ENCODE measurements at places on chromosomes 6 and 20.

DNA sequence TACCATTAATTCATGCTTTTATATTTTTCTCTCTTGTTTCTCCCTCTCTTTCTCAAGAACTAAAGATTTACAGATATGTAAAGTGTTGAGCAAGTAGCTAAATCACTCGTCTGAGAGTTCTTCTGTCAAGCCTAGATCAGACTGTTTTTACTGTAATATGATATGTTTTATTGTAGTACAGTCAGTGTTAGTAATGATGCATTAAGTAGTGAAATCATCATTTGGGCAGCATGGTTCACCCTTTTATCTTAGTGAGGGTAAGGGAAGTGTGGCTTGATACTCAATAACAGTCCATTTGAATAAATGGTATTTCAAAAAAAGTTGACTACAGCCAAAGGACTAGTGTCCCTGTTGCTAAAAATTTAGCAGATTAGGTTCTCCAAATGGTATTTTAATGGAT is 9.2 kb downstream of the CYB5R4 start:
- DNase-seq = no peak

DNA sequence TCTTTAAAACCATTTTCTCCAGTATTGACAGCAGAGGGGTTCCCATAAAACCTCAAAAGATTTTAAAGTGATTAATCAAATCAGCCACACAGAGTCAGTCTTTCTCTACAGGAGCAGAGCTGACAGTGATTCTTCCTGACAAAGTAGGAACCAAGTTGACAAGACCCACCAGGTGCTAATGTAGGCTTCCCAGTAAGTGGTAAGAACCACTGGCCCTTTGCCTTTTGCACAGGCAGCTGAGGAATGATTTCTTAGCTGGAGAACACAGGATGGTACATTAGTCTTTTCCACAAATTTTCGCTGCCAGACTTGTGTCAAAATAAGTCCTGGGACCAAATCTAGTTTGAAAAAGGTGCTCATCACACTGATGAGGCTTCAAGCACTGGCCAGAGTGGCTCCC is 95.8 kb downstream of the ARMC2 start:
- no peak for DNase-seq

GRCh38 chr6:43724354-43724753 is 36.8 kb upstream of the MRPS18A start:
- DNase-seq = no peak

DNA sequence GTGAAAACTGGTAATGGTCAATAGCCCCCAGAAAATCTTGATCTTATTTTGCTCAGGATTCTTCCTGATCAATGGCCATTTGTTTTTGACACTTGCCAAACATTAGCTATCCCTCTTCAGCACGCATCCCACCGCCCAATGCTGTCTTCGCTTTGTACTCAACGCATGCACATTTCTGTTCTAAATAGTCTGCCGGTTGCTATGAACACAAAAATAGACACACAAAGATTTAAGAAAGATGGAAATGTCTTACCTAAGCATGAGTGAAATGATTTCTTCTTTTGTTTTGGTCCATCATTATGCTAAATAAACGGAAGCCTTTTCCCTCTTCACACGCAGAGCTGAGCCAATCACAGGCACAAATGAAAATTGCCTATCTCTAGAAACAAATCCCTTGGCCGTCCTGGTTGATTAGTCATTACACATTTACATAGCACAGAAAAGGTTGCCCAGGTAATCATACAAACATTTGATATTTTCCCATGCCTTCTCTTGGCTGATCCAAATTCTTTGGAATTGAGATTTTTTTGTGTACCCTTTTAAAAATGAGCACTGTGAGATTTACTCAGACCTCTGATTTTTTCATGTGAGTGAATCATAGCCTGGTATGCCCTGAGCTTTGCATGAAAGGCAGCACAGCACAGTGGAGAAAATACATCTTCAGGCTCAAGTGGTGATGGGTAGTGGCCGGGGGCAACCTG is 70.5 kb upstream of the FAM184A start:
- DNase-seq = no peak

DNA sequence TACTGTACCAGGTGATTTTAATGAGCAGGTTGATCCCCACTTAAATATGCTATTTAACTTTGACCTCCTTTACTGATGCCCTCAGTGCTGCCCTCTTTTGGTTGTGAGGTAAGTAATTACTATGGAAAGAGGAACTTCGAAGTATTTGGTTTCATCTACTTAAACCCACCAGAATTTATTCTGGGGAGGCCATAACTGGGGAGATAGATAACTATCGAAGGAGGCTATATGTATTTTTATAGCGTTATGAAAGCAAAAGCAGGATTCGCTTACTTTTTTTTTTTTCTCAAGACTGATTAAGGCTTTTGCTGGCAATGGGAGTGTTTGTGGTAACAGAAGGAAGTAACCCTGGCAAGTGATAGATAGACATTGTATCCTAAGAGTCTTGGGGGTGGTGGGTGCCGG is 168.9 kb upstream of the CENPW start:
- no peak for DNase-seq

DNA sequence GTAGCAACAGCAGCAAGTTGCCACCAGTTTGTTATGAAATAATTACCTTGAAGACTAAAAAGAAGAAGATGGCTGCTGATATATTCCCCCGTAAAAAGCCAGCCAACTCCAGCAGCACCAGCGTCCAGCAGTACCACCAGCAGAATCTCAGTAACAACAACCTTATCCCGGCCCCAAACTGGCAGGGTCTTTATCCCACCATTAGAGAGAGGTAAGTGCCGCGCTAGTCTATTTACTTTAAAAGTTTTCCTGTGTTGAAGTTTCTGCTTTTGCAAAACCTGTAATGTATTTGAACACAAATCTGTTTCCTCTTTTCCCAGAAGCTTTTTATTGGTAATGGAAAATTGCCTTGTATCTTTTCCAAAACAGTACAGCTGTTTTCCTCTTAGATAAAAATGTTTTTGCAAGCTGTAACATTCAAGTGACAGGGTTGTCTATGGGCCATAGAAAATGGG is 725 bp downstream of the BTBD3 start:
- DNase-seq = no peak

GRCh38 chr20:10876558-10876957 is 202.8 kb upstream of the JAG1 start:
- DNase-seq = no peak

DNA sequence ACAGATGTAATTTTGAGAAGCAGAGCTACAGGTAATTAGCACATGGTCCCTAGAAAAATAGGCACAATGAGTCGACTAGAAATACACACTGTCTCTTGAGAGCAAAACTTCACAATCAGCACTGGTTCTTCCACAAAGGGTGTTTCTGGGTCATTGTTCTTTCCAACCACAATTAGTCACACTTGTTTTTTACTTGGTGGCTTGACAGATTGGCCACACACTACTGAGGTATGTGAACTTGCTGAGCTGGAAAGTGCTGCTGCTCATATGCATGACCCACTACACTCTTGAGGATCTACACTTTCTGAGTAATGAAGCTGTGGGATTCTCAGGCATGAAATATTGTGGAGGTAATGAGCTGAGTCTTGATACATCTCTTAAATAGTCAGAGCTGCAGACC is 347.7 kb downstream of the BCKDHB start:
- DNase-seq = no peak

DNA sequence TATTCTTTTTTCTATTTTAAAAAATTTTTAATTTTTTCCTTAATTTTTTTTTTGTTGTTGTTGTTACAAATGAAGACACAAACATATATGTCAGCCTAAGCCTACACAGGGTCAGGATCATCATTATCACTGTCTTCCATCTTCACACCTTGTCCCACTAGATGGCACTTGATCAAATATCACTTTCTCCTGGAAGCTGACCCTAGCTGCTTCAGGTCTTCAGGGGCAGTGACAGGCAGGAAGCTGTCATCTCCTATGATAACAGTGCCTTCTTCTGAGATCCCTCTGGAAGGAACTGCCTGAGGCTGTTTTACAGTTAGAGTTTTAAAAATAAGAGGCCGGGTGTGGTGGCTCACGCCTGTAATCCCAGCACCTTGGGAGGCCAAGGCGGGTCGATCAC is 70.2 kb upstream of the EEF1E1 start:
- no peak for DNase-seq

DNA sequence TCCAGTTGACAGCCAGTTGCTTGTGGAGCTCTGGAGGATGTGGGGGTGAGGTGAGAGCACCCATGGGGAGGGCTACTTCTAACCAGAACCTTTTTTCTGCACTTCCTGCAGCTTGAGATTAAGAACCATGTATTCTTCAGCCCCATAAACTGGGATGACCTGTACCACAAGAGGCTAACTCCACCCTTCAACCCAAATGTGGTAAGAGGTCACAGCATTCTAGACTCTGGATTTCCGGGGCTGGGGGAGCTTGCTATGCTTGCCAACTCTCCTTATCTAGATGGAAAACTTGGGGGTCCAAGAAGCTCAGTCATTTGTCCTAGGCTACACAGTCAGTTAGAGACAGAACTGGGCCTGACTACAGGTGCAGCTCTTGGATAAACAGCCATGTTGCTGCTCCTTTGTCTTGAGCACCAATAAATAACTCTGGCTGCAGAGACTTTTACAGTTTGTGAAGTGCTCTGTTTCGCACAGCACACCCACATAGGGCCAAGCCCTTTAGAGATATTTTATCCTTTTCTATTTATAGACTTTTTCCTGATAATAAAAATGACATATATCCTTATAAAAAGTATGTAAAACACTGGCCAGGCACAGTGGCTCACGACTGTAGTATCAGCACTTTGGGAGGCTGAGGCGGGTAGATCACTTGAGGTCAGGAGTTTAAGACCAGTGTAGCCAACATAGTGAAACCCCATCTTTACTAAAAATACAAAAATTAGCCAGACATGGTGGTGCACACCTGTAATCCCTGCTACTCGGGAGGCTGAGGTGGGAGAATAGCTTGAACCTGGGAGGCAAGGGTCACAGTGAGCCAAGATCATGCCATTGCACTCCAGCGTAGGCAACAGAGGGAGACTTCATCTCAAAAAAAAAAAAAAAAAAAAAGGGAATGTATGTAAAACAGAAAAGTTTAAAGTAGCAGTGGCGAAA is 10.6 kb upstream of the IFT52 start:
- DNase-seq = no peak

DNA sequence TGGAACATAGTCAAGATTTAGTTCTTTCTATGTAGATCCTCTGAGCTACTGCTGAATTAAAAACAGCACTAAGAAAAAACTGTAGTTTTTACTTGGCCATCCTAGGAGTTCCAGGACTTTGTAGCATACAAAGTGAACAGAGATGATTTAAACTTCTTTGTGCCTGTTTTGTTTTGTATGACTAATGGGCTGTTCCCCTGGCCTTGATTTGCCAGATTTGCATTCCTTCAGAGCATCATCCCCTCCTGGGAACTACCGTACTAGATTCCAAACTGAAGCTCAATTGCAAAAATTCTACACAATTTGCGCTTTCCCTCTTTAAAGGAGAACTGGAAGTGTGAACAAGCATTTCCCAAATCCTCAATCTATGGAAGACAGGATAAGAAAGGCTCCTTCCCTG is 23.1 kb downstream of the ACOT13 start:
- DNase-seq = no peak

- peak; percentile 93 for DNase-seq
These were observed 38.7 kb downstream of the GSTA2 start for GRCh38 chr6:52724406-52725121.

- no peak for DNase-seq
These were observed 2.5 kb downstream of the FYN start for GRCh38 chr6:111870742-111871064.

DNA sequence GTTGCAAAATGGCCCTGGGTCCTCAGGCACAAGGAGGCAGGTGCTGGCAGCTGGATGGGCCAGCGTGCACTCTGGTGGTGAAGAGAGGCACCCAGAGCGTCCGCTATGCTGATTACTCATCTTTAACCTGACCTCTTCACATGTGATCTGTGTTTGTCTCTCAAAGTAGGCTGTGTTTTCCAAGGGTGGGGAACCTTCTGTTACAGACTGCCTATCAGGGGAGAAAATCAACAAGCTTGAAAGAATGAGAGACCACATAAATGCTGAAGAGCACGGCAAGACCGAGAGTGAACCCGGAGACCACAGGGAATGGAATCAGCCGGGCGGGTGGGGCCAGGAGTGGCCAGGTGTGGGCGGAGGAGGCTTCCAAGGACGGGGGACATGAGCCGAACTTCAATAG is 16.2 kb downstream of the BNIP5 start:
- no peak for DNase-seq

DNA sequence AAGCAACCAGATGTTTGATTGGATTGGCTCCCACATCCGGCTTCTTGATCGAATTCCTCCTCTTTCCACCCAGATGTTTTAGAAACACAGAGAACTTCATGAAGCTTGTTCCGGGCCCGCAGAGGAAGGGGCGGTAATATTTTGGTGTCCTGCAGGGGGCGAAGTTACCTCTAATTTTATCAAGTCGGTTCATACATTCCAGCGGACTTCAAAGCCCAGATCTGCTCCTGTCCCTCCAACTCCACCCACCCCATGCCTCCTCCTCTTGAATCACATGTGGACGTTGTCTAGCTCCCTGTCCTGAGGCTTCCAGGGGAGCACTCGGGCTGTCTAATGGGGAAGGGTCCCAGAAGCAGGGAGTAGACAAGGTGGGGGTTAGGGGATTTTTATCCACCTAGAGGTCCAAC is 2.9 kb upstream of the BMP6 start:
- peak; percentile 80 for DNase-seq

DNA sequence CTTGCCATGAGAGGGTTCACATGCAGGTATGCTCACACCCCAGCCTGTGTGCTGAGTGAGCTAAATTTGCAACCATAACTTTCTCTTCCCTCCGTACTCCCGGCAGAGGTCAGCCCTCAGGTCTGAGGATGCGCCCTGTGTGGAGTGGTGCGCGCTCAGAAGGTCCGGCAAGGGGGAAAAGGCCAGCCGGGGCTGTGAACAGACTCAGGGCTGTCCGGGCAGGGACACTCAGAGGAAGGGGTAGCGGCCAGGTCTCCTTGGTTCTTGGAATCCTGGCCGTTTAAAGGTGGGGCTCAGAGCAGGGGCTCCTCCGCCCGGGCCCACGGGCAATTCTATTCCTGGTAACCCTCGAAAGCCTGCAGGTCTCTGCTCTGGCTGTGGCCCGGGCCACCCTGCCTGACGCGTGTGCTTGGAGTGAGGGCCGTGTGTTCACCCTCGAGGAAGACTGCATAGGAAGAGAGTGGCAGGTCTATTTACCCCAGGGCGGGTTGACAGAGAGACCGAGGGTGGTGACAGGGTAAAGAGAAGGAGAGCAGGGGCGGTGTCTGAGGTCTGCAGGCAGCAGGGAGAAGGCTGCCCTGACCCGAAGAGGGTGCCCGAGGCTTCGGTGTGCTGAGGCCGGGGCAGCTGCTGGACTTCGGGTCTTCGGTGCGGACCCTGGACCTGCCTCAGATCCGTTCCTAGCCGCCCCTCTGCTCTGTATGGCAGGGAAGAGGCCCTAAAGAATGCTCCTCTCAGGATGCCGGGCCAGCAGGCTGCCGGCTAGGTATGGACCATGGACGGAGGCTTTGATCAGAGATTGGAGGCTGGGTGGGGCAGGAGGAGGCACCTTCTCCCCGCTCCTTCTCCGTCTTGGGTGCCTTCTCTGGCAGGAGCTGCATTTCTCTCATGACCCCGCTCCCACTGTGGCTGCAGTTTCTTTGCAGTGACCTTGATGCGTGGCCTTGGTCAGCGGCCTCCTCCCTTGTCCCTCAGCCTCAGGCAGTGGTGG is 131.1 kb upstream of the ARMC2 start:
- DNase-seq = peak; percentile 71

GRCh38 chr20:1964061-1964460 is 29.8 kb downstream of the PDYN start:
- DNase-seq = no peak

GRCh38 chr6:68229566-68229965 is 405.5 kb upstream of the ADGRB3 start:
- DNase-seq = no peak

- DNase-seq = peak; percentile 39
These were observed 137.7 kb upstream of the DEFB112 start for GRCh38 chr6:50187351-50187921.

GRCh38 chr6:30035784-30036183 is 25.3 kb upstream of the POLR1H start:
- DNase-seq = no peak
